ENCODE measurements at places on chromosomes 7 and 10.
A peak's percentile ranks its signal among the peaks of the same experiment; 100 is the strongest.

DNA sequence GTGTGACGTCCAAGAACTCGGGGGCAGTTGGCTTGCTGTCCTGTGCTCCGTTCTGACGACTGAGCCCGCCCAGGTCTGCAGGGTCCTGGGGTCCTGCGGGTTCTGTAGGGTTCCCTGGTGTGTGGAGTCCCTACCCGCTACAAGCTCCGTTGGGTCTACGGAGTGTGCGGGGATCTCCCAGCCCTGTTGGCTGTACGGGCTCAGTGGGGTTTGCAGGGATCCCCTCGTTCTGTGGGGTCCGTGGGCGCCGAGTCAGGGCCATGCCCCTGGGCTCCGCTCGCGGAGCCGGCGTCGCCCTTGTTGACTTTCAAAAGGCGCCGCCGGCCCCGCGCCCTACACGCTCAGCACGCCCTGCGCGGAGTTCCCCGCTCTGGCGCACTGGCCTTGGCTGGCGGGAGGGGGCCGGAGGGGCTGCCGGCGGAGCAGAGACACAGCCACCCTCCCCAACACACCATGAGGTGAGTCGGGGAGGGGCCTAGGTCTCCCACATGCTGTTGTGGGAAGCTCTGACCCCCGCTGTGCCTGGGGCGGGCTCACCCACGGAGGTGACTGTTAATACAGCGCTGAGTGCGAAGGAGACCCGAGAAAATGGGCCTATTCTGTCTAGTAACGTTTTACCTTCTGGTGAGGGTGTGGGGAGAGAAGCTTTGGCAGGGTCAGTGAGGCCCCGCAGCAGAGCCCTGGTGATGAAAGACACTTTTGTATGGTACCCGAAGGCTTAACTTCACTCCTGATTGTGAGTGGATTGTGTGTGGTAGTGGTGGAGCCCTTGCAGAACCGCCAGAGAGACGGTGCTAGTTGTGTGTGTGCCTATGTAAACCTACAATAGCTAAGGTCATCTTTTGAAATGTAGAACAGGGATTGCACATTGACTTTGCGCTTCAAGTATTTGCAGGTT is 8.1 kb downstream of the TASOR2 start:
- DNase-seq, result no peak

- DNase-seq, result no peak
Observed at GRCh38 chr7:158447506-158448171, 140.0 kb downstream of the PTPRN2 start.

GRCh38 chr7:25408876-25409275 is 180.6 kb upstream of the NPVF start:
- no peak for DNase-seq

DNA sequence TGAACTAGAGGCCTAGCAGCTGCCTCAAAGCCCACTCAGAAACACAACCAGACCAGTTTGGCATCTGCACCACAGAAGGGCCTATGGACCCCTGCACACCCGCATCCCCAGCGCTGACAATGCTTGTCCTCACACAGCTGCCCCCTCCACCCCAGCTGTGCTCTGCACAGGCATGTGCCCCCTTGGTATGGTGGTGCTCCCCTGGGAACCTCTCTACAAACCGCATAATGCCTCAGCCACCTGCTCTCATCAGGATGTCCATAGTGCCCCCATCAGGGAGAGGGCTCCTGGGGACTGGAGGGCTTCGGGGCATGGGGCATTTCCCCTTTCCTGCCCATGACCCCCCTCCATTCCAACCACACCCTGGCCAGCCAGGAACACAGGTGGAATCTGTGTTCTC is 347.5 kb downstream of the GRID1 start:
- no peak for DNase-seq

- peak; percentile 79 for DNase-seq
Observed at GRCh38 chr10:23643111-23643780, 204.4 kb downstream of the OTUD1 start.

DNA sequence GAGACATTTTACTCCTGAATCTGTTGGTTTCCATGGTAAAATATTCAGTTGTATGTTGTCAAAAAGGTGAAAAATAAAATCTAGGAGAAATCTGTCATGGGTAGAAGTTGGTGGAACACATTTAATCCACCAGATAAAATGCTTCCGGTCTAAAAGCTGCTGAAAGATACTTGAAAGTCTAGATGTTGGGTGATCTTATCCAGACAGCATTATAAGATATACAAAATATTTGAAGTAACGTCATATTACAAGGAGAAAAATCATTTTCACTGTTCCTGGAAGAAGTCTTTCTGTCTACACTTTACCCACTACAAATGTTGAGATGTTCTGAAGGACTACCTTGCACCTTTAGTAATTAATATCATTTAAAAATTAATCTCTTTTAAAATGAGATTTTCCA is 40.9 kb downstream of the CALD1 start:
- DNase-seq, result no peak

DNA sequence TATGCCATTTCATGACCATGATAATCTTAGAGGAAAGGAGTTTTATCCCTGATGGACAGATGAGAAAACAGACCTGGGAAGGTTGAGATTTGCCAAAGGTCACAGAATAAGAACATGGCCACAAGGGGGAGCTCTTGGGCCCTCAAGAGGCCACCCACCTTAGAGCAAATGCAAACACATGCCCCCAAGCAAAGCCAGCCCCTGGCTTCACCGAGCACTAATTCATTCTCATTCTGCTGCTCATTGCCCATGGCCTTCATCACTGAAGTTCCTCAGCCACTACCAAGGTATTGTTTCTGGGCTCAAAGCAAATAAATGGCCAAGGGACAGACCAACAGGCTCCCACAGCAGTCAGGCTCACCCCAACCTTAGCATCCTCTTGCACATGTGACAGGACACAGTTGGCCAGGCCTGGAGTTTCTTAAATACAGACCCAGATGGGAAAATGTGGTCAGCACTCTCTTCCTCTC is 44.2 kb downstream of the PDLIM1 start:
- DNase-seq, result peak; percentile 59

DNA sequence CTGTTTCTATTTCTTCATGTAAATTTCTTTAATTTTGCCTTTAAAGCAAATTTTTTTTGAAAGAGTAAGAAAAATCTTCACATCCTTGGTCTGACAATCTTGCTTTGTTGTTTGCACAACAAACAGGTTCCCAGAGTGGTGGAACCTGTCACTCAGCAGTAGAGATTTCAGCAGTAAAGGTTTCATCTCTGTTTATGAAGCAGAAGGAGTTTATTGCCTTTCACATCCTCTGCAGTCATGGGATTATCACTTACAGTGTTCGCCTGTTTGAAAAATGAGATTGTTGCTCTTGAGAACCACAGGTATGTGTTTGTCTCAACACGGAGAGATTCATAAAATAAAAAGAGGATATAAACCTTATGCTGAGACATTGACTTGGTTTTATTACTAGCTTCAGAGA is 342.6 kb downstream of the IPMK start:
- no peak for DNase-seq

DNA sequence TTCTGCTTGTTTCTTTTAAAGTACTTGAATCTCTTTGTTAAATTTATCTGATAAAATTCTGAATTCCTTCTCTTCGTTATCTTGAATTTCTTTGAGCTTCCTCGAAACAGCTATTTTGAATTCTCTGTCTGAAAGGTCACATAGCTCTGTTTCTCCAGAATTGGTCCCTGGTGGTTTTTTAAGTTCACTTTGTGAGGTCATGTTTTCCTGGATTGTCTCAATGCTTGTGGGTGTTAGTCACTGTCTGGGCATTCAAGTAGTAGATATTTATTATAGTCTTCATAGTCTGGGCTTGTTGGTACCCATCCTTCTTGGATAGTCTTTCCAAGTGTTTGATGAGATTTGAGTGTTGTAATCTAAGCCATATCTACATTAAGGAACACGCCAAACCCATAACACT is 1060.6 kb downstream of the LRMDA start:
- peak; percentile 15 for DNase-seq

- no peak for DNase-seq
Observed at GRCh38 chr7:101747053-101747878, 70.2 kb upstream of the CUX1 start.

DNA sequence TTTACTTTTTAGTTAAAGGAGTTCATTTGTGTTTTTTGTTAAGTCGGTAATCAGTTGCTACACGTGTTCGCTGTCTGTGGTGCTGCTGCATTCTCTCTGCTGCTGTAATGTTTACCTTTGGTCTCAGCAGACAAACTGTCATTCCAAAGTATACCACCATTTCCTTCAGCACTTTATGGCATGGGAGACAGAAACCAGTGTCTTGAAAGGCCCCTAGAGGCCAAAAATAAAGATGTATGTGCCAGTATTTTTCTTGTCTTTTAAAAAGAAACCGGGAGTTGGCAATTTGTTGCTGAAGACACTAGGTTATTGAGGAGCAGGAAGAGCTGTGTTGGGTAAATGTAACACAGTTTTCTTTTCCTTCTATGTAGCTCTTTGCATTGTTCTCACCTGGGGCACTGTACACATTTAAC is 24.1 kb downstream of the ZNF92 start:
- DNase-seq, result no peak

GRCh38 chr7:105775580-105775979 is 100.8 kb downstream of the ATXN7L1 start:
- DNase-seq, result no peak

GRCh38 chr7:148020679-148021078 is 569.9 kb upstream of the C7orf33 start:
- no peak for DNase-seq

GRCh38 chr10:75613685-75614504 is 182.5 kb downstream of the LRMDA start:
- no peak for DNase-seq

- no peak for DNase-seq
Observed at GRCh38 chr10:122282909-122283308, 11.8 kb downstream of the BTBD16 start.

DNA sequence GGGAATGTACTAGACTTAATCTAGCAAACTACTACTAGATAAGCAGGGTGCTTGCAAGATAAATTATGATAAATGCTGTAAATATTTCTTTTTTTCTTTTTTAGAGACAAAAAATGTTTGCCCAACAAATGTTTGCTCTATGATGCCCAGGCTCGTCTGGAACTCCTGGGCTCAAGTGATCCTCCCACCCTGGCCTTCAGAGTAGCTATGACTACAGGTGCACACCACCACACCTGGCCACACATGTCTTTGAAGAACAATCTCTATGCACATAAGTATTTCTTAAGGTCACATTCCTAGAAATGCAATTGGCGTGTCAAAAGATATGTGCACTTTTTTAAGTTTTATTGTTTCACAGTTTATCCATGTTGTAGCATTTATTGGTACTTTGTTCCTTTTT is 179.6 kb upstream of the FRMD4A start:
- no peak for DNase-seq

- DNase-seq, result no peak
Observed at GRCh38 chr7:155344270-155344617, 46.6 kb downstream of the INSIG1 start.

DNA sequence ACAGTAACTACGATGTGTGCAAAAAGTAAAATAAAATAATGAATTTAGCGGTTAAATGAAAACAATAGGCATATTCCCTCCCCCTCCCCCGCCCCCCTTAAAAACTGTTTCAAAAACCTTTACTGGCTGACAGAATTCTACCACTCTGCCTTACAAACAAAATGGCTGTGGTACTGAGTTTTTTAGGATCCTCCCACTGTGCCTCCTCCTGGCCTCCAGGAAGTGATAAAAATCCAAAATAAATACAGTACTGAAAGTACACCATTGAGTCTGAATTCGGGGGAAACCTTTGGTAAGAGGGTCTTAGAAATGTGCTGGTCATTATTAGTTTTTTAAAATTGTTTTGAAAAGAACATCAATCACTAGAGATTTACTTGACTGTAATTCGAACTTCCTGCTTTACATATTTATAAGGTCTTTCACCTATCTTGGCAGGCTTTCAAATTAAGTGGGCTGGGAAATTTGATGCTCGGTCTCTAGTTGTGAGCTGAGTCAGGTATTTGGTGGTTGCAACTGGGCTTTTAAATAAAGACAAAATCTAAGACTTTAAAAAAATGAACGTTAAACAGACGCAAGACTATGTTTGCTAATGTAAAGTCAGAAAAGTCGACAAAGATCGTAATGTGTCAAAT is 32.5 kb upstream of the EPC1 start:
- DNase-seq, result peak; percentile 20

DNA sequence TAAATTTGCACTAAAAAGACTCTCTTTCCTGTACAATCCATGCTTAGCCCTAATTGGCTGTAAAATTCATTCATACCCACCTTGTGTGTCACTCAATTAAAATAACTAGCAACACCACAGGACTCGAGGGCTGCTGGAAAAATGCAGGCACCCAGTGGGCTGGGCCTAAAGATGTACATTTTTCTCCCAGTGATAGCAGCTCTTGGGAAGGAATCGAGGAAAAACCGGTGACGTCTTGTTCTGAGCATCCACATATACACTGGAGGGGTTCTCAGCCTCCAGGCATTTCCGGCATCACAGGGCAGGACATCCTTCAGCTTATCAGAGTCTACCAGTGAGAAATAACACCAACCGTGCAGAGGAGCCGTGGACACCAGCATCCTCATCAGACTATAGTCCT is 85.8 kb upstream of the PITRM1 start:
- no peak for DNase-seq

- DNase-seq, result no peak
Observed at GRCh38 chr10:109773288-109774120, 149.8 kb downstream of the XPNPEP1 start.

DNA sequence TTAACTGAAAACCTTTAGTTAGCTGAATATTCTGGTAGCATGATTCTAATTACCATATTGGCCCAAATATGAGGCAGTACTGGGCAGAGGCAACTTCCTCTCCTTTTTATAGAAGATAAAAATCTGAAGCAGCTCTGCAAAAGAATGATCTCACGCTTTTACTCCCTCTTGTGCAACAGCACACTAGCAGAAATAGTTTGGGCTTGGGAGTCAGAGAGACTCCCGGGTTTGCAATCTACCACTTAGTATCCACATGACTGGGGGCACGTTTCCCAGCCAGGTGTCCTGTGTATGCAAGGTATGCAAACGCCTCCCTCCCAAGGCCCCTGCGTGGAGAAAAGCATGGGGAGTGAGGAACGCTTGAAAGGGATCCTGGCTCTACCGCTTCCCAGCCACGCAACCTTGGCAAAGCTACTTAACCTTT is 47.2 kb upstream of the RHEB start:
- peak; percentile 45 for DNase-seq

- DNase-seq, result no peak
Observed at GRCh38 chr7:107998150-107998549, 4.8 kb downstream of the LAMB1 start.

DNA sequence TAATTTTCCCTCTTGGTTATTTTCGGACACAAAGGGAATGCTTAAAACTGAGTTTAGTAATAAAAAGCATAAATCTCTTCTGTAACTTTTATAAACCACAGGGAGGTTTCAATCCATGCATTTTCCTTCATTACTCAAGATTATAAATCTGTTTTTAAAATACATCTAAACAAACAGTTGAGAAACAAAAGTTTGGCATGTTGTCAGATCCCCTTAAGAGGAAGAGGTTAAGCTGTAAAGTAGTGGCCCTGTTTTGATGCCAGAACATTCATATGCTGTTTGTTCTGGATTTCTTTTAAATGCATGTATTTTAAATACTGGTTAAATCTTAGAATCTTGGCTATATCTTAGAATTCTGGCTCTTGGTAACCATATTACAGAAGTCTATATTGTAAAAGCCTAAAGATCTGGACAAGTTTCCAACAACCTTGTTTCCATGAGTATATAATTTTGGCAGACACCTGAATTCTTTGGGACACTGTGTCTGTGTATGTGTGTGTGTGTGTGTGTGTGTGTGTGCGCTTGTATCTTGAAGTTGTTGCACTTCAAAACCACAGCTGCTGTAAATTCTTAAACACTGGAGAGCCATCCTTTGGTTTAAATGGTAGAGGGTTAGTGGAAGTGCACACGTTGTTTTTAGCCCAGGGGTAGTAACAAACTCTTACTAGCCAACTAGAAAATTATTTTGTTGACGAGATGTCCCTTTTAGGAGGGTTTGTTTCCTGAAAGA is 6.8 kb upstream of the SEMA4G start:
- DNase-seq, result no peak

- no peak for DNase-seq
Observed at GRCh38 chr7:64602518-64602917, 39.6 kb upstream of the ZNF680 start.

Data from AG09319 (cell line).